T-helper 2 cell (primary cell): ENCODE measurements at places on chromosomes 4 and X.

DNA sequence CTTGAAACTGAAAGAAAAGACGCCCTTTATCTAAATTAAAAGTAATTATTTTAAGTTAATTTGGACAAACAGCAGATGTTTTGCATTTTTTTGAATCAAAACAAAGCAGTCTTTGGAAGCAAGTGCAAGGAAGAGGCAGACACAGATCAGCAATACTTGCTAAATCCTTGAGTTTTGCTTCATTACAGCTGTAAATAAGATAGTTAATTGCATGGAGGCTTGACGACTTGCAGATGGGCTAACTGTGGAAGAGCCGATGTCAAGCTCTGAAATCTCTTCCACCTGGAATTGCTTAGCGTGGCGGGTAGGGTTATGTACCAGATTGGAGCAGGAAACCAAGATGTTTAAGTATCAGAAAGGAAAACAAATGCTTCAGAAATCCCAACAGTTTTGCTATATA, 148.8 kb downstream of the POLA1 start:
- DNase-seq: no peak

- DNase-seq: no peak
Measured at GRCh38 chr4:42654631-42655268, 2.2 kb downstream of the ATP8A1 start.

- DNase-seq: peak; percentile 41
Measured at GRCh38 chrX:100829730-100830129, 9.5 kb downstream of the CSTF2 start.

GRCh38 chr4:78688366-78688765, 87.8 kb upstream of the BMP2K start:
- no peak for DNase-seq

GRCh38 chr4:176778491-176778890, 14.2 kb downstream of the VEGFC start:
- DNase-seq: no peak

GRCh38 chrX:109577055-109577454, 40.4 kb downstream of the NXT2 start:
- no peak for DNase-seq
